ENCODE measurements at places on chromosomes 12 and 14.

DNA sequence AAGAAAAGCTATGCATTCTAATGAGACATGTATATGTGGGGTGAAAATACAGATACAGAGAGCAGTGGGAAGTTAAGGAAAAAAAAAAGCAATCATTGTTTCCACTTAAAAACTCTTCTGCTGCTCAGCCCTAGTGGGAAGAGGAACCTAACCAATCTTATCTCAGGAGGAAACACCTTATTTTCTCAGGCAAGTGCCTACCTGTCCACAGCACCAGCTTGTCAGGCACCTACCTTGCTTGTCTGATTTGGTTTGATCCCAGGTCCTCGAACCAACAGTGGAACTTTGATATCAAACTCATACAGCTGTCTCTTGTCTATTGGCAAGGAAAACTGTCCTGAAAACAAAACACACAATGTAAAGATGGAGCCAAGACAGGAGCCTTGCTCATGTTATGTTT, 22.4 kb downstream of the GNS start:
- no peak for DNase-seq

DNA sequence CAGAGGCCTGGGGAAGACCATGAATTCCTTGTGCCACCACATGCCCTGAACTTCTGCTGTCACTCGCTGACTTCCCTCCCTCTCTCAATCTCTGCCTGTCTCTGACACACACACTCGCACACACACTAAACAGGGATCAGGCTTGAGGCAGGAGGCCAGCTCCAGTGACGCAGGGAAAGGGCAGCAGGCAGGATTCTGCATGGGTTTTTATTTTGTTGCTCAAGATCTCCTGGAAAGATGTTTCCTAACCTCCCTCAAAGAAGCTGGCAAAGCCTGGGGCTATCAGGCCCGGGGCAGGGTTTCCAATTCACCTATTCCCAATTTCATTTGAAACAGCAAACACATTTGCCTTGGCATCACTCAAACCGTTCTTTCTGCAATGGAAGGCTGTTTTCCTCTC, 27.7 kb upstream of the PEX5 start:
- no peak for DNase-seq

- peak; percentile 20 for DNase-seq
These were observed 23.8 kb downstream of the ACTN1 start for GRCh38 chr14:68955164-68955850.

GRCh38 chr14:26934151-26934550, 336.3 kb upstream of the NOVA1 start:
- DNase-seq: no peak

Measured in skin of body (tissue), 3 donors.